Stimulated activated naive CD4-positive, alpha-beta T cell treated with Interleukin-2 at 50 U/mL for 16 hours (primary cell): ENCODE measurements at places on chromosomes 1 and 21.

GRCh38 chr21:32257962-32258785, 20.7 kb downstream of the MIS18A start:
- peak; percentile 6 for DNase-seq

GRCh38 chr1:54456361-54456760, 50.2 kb upstream of the SSBP3 start:
- DNase-seq: no peak

DNA sequence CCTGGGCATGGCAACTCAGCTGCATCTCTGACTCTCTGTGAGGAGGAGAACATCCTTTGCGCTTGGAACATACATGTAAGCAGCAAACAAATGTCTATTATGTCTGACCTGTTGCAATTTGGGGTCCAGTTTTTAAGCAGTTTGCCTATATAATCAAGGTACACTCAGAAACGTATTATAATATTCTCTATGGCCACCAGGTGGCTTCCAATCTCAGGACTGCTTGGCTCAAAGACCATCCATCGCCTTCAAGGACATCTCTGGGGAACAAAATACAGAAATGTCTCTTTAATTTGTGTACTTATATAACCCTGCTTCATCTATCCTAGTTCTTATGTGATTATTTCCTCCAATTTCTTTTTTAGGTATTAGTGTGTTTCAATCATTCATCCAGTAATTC, 227.2 kb downstream of the OLFM3 start:
- DNase-seq: no peak

DNA sequence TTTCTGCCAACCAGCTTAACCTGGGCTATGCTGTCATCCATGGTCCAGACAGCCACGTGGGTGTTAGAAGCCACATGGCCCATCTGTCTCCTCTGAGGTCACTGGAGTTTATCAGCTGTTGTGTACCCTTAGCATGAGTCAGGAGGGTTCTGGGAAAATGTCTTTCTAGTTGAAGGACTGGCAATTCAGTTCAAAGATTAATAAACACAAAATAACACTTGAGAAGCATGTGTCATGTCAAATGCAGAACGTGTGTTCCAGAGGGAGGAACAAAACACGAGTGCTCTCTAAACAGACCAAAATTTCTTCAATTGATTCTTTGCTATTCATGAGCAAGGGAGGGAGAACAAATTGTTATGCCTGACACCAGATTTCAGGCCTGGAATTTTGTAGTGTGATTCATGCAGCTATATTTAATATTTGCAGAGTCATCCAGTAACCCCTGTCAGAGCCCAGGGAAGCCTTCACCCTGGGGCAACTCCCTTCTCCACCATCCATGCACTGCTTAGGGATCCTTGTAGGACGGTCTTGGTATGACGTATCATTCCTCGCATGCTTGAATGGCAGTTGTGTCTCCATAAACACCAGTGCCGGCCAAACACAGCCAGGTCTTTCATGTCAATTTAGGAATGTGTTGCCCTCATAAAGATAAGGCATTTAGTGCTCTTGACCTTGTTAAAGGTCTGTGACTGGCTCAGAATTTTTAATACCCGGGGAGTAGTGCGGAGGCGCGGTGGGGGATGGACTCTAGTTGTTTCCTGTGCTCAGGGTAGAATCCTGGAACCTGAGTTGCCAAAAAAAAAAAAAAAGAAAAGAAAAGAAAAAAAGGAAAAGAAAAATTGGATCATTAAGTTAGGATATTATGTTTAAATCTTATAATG, 27.7 kb upstream of the DYRK1A start:
- no peak for DNase-seq

GRCh38 chr1:241658081-241658793, 6.2 kb downstream of the WDR64 start:
- no peak for DNase-seq

- DNase-seq: no peak
These were observed 17.2 kb downstream of the RBM15 start for GRCh38 chr1:110356379-110356778.
